ENCODE measurements at places on chromosomes 5 and 9. TPM values are rescaled to one million over a fixed set of nuclear protein-coding genes. Genes with fewer than 3 reads are reported as not detected.

DNA sequence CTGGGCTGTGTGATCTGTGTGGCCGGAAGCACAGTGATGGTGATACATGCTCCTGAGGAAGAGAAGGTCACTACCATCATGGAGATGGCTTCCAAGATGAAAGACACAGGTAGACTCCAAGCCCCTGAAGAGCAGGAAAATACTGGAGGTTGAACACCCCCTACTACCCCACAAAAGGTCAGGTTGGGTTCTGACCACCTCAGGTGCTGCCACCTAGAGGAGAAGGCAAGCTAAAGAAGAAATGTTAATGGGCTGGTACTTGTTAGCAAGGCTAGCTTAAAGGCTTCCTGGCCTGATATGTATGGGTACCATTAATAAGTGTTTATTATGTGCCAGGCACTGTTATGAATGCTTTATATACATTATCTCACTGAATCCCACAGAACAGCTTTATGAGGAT lies 11.7 kb downstream of the NIPAL4 start:
- DNase-seq: no peak

DNA sequence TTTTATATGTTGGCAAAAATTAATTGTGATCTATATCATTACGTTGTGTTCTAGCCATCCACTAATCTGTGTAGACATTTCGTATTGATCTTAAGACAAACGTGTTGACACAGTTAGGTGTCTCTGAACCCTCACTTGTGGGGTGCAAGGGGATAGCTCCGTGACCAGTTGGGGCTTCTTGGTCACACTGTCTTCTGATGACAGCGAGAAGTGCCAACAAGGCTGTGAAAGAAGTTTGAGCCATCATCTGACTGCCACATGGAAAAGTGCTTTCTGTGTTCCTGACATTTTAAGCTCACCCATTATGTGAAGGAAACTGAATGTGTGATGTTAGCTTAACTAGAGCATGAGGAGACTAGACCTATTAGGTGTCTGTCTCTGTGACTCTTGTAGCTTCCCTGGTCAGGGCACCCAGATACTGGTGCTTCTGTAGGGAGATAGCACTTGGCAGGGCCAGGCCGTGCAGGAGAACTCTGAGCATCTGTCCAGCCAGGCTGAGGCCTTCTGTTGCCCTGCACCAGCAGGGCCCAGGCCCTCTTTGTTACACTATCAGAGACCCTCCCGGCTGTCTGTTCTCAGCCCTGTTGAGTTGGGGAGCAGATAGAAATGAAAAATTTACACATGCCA lies 52.8 kb upstream of the PHF2 start:
- DNase-seq: no peak

DNA sequence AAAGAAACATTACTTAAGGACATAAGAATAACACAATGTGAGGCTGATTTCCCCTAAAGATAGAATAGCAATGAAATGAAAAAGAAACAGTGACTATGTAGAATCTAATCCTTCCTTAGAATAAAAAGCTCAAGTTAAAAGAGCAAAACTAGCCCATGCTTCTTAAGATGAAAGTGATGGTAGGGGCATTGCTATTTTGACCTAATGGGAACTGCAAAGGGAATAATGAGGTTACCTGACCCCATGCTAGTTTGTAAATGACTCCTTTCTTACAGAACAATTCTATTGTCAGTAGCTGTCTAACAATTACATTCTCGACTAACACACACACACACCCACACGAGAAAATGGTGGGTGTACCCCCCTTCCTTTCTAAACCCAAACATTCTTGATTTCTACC lies 575.8 kb downstream of the CSNK1G3 start:
- no peak for DNase-seq

GRCh38 chr5:109062664-109063063 lies 315.0 kb downstream of the FER start:
- no peak for DNase-seq

DNA sequence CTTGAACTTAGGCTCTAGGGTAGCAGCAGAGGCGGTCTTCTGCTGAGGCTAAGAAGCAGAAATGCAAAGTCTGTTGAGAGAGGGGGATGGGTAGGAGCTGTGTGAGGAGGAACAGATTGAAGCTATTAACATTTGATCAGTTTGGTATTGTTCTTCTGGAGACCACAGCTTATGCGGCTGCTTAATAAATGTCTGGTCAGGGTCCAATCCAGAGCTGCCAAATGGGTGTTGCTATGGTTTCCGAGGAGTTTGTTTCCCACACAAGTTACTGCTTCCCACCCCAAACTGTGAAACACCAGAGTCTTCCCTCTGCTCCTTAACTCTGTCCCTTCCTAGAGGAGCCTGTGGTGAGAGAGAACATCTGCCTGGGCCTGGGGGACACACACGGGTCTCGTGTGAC lies 142.2 kb upstream of the KLF4 start:
- DNase-seq: no peak

- no peak for DNase-seq
These were observed 165.3 kb upstream of the FBN2 start for GRCh38 chr5:128703322-128703721.

- no peak for DNase-seq
These were observed 181.8 kb downstream of the CRB2 start for GRCh38 chr9:123537809-123538208.

DNA sequence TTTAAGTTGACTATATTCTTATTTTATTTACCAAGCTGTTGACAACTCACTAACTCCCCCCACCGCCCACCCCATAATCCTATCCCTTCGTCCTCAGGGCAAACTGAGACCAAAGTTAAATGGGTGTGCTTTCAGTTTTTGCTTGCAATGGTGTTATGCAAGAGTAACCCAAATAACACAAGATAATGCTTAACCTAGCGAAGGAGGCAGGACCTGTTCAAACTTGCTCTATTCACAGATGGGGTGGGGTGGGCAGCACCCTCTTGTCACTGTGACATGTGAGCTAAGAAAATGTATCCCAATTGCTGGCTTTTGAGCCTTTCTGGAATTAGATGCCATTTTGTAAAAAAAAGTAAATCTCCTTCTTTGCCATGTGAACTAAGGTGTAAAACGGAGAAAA lies 40.4 kb downstream of the GLIS3 start:
- no peak for DNase-seq

- DNase-seq: no peak
These were observed 58.3 kb downstream of the BAAT start for GRCh38 chr9:101326501-101326900.

DNA sequence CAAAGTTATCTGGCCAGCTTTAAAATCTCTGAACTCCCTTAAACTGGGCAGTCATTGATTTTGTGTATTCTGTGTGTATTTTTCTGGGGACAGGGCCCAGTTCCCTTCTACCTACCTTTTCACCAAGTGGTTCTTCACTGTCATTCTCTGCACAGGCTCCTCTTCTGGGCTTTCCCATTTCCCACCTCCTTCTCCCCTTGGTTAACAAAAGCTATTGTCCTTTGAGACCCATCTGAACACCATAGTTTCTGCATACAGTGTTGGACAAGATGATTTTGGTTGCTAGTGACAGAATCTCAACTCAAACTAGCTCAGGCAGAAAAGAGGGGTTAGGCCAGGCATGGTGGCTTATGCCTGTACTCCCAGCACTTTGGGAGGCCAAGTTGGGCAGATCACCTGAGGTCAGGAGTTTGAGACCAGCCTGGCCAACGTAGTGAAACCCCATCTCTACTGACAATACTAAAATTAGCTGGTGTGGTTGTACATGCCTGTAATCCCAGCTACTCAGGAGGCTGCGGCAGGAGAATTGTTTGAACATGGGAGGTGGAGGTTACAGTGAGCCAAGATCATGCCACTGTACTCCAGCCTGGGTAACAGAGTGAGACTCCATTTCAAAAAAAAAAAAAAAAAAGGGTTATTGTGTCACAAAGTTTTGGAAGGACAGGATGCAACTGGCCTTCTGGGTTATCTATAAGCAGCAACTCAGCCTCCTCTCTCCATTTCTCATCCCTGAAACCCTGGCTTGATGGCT lies 31.0 kb upstream of the ANKRD34B start:
- DNase-seq: no peak

Gene SLC6A18
- polyA plus RNA-seq: 1.2 TPM

Gene BNC2
- 47.7 TPM for polyA plus RNA-seq

Gene ZFP2
- polyA plus RNA-seq: 7.8 TPM

Gene CFAP77
- polyA plus RNA-seq: 1.3 TPM

Gene LIX1
- 4.0 TPM for polyA plus RNA-seq

Gene ASS1
- polyA plus RNA-seq: 322 TPM

Gene CDKN2A
- polyA plus RNA-seq: not detected

Gene TAF11L10
- not detected for polyA plus RNA-seq

Gene POLR3G
- 2.1 TPM for polyA plus RNA-seq

Measured in left renal pelvis (tissue), 4 donors.